HS-27A (cell line): ENCODE measurements at places on chromosomes 2 and 18.

- DNase-seq: no peak
Measured at GRCh38 chr2:151757861-151758260, 23.6 kb upstream of the NEB start.

GRCh38 chr2:20069756-20070155, 18.3 kb upstream of the LAPTM4A start:
- DNase-seq: no peak

- no peak for DNase-seq
Measured at GRCh38 chr2:232483311-232483922, 4.2 kb downstream of the ECEL1 start.

- DNase-seq: no peak
Measured at GRCh38 chr18:59267503-59268126, 5.6 kb downstream of the RAX start.

DNA sequence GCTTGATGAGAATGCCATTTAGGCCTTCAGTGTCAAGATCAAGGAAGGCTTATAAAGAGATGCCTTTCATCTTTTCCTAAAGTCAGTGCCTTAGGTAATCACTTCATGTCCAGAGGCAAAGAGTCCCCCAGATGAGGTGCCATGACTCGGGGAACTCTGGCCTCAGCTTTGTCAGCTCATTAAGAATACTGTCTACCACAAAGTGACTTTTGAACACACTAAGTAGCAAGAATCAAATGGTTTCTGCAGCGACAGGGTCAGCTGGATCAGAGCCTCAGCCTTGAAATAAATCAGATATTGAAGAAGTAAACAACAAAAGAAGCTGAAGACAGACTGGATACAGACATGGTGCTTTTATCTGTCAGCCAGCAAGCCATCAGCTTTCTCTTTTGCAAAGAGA, 120.1 kb upstream of the SLC39A10 start:
- DNase-seq: no peak

- no peak for DNase-seq
Measured at GRCh38 chr2:226828191-226828590, 7.7 kb upstream of the RHBDD1 start.
